Activated CD4-positive, alpha-beta T cell treated with anti-CD3 and anti-CD28 coated beads for 36 hours (primary cell): ENCODE measurements at places on chromosomes 5 and 9. TPM values are rescaled to one million over a fixed set of nuclear protein-coding genes. Genes with fewer than 3 reads are reported as not detected.

GRCh38 chr5:79236362-79236969, 535 bp downstream of the JMY start:
- H3K4me3 ChIP-seq = peak overlapping the region; percentile 97
- H3K4me1 ChIP-seq = peaks cover 30% of the 10 kb centered on the region
- H3K36me3 ChIP-seq = peaks cover 9% of the 10 kb centered on the region

DNA sequence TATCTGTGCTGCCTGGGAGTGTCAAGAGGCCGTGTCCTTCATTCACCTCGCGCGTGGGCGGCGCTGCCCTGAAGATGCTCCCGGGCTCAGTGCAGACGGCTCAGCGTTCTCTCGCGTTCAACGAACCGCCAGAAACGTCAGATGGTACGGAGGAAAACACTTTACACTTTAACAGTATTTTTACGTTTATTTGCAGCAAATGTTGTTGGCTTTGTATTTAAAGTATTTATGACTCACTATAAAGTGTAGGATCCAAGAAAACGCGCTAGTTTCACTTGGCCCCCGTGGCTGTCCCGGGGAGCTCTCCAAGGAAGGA, 544 bp upstream of the ERCC6L2 start:
- H3K36me3 ChIP-seq = peaks cover 43% of the 10 kb centered on the region
- no peak overlapping the region for H3K27ac ChIP-seq
- H3K4me3 ChIP-seq = no peak overlapping the region
- no peaks in the 10 kb centered on the region for H3K27me3 ChIP-seq
- DNase-seq = peak; percentile 83

GRCh38 chr9:137411645-137412380, 11.1 kb downstream of the EXD3 start:
- no peak overlapping the region for H3K27ac ChIP-seq
- peak; percentile 74 for DNase-seq
- H3K27me3 ChIP-seq = no peaks in the 10 kb centered on the region

GRCh38 chr9:86389628-86390027, 35.4 kb upstream of the TUT7 start:
- H3K36me3 ChIP-seq = no peaks in the 10 kb centered on the region
- peaks cover 25% of the 10 kb centered on the region for H3K27me3 ChIP-seq
- no peaks in the 10 kb centered on the region for H3K4me1 ChIP-seq
- H3K27ac ChIP-seq = no peak overlapping the region
- no peak for DNase-seq

DNA sequence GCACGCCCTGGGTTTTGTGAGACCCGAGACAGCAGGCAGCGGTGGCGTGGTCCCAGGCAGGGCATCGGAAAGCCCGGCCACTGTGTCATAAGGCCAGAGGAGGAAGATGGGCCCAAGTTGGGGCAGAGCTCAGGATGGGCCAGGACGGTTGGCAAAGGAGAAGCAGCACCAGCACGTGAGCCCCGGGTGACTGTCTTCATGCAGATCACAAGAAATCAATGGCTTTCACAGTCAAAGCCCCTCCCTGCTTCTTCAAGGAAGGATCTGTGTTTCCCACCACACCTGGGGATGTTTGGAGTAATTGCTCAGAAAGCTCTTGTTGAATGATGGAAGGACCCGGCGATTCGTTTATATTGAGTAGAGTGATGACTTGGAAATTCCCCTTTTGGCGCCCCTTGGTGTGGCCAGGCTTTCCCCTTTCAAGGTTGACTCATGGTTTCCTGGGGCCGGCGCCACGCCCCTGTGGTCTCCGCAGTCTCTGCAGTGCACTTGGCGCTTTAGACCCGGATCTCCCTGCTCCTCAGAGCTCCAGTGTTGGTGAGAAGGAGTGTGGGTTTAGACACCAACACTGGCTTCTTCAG, 52.1 kb downstream of the IL31RA start:
- peaks cover 33% of the 10 kb centered on the region for H3K4me1 ChIP-seq
- peak; percentile 86 for DNase-seq
- peak overlapping the region; percentile 13 for H3K27ac ChIP-seq
- H3K4me3 ChIP-seq = no peak overlapping the region
- peaks cover 11% of the 10 kb centered on the region for H3K27me3 ChIP-seq

DNA sequence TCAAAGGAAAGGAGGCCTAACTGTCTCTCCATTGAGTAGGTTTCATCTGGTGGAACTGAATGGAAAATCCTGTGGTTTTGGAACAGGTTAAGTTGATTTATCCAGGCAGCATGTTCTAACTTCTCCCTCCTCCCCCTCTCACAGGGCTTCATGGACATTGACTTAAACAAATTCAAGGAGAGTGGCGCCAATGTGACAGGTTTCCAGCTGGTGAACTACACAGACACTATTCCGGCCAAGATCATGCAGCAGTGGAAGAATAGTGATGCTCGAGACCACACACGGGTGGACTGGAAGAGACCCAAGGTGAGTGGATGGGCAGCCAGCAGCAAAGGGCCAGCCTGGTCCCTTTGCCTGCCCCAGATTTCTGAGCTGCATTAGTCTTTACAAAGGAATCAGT, 183.9 kb downstream of the GRIA1 start:
- no peak overlapping the region for H3K27ac ChIP-seq
- no peaks in the 10 kb centered on the region for H3K4me1 ChIP-seq
- H3K36me3 ChIP-seq = no peaks in the 10 kb centered on the region

GRCh38 chr9:132031467-132032237, 48.0 kb downstream of the MED27 start:
- DNase-seq = no peak
- no peak overlapping the region for H3K27ac ChIP-seq
- no peaks in the 10 kb centered on the region for H3K36me3 ChIP-seq
- H3K27me3 ChIP-seq = no peaks in the 10 kb centered on the region
- peaks cover 39% of the 10 kb centered on the region for H3K4me1 ChIP-seq

DNA sequence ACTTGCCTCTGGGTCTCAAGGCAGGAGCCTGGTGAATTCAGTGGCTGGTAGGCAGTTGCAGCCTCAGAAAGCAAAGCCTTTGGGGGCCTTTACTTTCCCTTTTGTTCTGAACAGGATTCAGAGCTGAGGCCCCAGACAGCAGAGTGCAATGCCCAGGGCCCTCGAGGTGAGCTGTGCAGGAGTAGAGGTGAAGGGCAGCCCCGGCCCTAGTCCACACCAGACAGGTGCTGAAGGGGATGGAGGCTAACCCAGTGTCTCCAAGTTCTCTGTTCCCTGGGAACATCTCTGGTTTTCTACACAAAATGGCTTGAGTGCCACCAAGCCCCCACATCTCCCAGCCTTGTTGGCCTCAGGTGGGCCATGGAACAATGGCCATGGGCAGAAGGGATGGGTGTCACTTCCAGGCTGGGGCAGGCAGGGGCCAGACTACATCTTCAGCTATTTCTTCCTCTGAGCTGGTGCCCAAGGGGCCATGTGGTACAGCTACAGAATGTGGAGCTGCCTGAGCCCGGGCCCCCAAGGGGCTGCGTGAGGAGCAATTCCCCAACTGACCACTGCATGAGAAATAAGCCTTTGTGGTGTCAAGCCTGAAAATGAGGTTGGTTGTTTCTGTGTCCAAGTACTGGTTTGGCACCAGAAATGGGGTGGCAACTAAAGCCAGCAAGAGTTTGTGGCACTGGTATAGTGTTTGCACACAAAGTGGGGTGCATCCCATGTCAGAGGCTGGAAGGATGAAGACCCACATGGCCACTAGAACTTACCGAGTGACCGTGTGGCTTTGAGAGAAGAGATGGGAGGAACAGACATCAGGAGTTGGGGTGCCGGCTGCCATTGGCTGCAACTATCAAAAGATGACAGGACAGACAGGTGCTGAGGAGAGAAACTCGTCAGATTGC, 57.8 kb downstream of the BARX1 start:
- no peak for DNase-seq
- H3K4me1 ChIP-seq = peaks cover 18% of the 10 kb centered on the region
- peak overlapping the region; percentile 45 for H3K27ac ChIP-seq
- H3K4me3 ChIP-seq = no peak overlapping the region

DNA sequence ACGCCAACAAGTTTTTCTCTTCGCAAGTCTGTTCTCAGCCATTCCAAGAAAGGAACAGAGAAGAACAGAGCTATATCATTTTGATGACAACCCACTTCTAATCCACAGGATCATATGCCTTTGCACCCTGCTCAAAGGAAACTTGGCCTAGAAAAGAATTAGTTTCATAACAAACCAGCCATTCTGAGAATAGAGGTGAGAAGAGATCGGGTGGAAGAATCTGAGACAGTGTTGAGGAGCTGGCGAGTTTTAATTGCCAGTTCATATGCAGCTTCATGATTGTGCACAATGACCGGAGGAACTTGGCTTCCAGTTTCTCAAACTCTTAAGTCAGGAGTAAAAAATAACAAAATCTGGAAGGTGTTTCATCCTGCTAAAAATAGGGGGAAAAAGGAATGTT, 380.0 kb downstream of the NR2F1-AS1 start:
- no peak overlapping the region for H3K4me3 ChIP-seq
- H3K27me3 ChIP-seq = no peaks in the 10 kb centered on the region
- H3K27ac ChIP-seq = no peak overlapping the region
- DNase-seq = no peak
- no peaks in the 10 kb centered on the region for H3K4me1 ChIP-seq
- no peaks in the 10 kb centered on the region for H3K36me3 ChIP-seq

- peak overlapping the region; percentile 11 for H3K4me3 ChIP-seq
- no peak for DNase-seq
- H3K4me1 ChIP-seq = peaks cover 44% of the 10 kb centered on the region
- no peaks in the 10 kb centered on the region for H3K27me3 ChIP-seq
Measured at GRCh38 chr5:36880761-36881160, 4.2 kb downstream of the NIPBL start.

DNA sequence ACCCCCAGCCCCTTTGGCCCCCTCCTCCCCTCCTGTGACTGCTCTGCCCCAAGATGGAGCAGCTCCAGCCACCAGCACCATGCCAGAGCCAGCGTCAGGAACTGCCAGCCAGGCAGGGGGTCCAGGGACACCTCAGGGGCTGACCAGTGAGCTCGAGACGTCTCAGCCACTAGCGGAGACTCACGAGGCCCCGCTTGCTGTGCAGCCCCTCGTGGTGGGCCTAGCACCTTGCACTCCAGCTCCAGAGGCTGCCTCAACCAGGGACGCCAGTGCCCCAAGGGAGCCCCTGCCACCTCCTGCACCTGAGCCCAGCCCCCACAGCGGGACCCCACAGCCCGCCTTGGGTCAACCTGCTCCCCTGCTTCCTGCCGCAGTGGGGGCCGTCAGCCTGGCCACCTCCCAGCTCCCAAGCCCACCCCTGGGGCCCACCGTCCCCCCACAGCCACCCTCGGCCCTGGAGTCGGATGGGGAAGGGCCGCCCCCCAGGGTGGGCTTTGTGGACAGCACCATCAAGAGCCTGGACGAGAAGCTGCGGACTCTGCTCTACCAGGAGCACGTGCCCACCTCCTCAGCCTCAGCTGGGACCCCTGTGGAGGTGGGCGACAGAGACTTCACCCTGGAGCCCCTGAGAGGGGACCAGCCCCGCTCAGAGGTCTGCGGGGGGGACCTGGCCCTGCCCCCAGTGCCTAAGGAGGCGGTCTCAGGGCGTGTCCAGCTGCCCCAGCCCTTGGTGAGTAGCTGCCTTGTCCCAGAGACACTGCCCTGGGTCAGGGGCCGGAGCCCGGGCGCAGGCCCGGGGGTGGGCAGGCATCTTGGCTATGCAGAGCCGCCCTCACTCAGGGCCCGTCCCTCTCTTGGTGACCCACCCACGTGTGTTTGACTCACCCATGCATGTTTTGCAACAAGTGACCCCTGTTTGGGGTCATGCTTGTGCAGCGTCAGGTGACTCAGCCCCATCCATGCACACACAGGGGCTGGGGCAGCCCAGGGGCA, 105.2 kb downstream of the WNK2 start:
- H3K4me1 ChIP-seq = peaks cover 4% of the 10 kb centered on the region
- no peaks in the 10 kb centered on the region for H3K27me3 ChIP-seq
- H3K4me3 ChIP-seq = no peak overlapping the region

DNA sequence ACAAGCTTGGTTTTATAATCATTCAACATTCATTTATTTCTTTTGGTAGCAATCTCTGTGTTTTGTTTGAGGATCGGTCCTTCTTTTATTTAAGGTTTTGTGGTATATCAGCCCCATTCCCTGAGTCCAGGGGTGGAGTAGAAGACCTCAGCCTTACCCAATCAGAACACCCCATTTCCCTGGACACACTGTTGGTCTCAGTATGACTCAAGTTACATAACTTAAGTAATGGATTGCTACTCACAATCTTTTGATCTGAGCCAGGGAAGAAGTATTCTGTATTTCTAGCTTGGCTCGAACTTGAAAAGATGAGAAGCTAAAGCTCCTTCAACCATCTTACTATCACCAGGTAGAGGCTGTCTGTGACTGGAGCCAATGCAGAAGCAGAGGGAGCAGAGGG, 175.2 kb upstream of the HAPLN1 start:
- H3K27me3 ChIP-seq = no peaks in the 10 kb centered on the region
- no peaks in the 10 kb centered on the region for H3K36me3 ChIP-seq
- H3K4me1 ChIP-seq = no peaks in the 10 kb centered on the region
- no peak overlapping the region for H3K4me3 ChIP-seq
- no peak for DNase-seq

DNA sequence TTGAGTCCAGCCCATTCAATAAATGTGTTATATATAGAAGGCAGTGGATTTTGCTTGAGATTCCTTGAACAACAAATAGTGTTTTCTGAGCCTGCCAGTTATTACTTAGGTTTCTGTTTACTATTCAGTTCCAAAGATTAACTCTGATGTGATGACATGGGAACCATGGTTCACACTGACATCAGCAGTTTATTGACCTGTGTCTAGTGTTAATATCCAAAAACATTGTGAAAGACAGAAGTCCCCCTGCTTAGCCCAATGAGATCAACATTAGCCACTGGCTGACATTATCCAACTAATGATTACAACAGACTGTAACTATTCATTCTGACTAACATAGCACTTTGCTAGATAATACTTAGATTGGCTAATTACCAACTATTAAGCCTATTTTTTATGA, 14.9 kb downstream of the APBA1 start:
- no peak overlapping the region for H3K27ac ChIP-seq
- H3K4me3 ChIP-seq = no peak overlapping the region
- no peak for DNase-seq
- no peaks in the 10 kb centered on the region for H3K4me1 ChIP-seq

DNA sequence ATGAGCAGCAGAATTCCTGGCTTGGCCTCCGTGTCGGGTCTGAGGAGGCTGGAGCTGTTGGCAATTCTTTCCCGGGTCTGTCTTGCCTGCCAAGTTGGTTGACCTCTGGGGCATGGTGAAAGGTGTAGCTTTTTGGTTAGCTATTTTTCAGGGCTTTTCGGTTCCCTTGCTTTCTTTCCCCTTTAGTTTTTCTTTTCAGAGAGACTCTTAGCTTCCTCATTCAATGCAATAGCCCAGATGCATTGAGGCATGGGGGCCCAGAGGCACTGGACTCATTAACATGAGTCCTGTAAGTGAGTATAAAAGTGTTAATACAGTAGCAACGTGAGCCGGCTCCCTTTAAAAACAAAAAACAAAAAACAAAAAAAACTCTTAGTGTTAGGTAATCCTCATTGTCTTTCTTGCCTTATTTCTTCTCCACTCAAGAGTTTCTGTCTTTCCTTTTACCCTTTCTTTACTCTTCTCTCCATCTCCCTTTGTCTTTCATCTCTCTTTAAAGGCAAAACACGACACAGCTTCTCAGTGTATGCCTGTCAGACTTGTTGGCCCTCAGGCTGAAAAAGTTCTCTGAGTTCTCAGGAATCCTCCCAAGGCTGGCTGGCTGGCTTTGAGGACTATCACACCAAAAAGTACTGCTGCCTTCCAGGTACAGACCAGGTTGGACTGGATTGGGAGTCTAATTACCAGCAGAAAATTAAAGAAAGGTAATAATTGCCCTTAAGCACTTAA, 289.9 kb upstream of the TUT7 start:
- H3K36me3 ChIP-seq = no peaks in the 10 kb centered on the region
- DNase-seq = no peak
- no peak overlapping the region for H3K27ac ChIP-seq
- H3K4me3 ChIP-seq = no peak overlapping the region

GRM6 gene
- total RNA-seq = not detected

ANKHD1 gene
- total RNA-seq = 77.1 TPM

DOCK8 gene
- 100 TPM for total RNA-seq

NSA2 gene
- 253 TPM for total RNA-seq

NUDT2 gene
- total RNA-seq = 14.9 TPM

CDKN2B gene
- not detected for total RNA-seq
